ENCODE measurements at places on chromosomes 3 and 15.
A peak's percentile ranks its signal among the peaks of the same experiment; 100 is the strongest.

- DNase-seq, result peak; percentile 58
These were observed 427.5 kb downstream of the VGLL3 start for GRCh38 chr3:86563400-86563970.

- DNase-seq, result no peak
These were observed 46.1 kb downstream of the FNDC3B start for GRCh38 chr3:172085557-172085895.

GRCh38 chr3:115239717-115240116 lies 92.6 kb upstream of the ZBTB20 start:
- no peak for DNase-seq

DNA sequence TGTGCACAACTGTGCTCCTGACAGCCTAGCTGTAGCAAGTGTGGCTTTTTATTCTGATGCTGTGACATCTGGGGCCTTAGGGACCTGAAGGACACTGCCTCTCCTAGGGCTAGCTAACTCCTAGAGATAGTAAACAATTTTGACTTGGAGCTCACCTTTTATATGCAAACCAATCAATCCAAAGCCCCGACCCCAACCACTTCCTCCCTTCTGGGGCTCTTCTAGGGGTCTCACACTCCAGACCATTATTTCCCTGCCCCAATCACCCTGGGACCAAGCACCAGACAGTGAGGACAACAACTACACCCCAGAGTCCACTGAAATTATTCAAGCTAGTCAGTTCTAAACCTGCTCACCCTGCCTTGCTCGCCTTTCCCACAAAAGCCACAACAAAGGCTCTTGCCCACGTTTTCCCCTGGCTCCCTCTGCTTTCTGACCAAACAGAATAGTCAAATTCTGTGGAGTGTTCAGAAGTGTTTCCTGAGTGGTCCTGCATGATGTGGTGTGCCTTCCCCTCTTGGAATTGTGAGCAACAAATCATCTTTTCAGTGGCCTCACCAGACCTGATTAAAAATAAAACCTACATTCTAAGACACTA lies 84.2 kb upstream of the WNT5A start:
- no peak for DNase-seq

GRCh38 chr3:52730681-52731080 lies 24.8 kb downstream of the SPCS1 start:
- DNase-seq, result no peak

- no peak for DNase-seq
These were observed 723.9 kb upstream of the ZNF385D start for GRCh38 chr3:22474706-22475445.

DNA sequence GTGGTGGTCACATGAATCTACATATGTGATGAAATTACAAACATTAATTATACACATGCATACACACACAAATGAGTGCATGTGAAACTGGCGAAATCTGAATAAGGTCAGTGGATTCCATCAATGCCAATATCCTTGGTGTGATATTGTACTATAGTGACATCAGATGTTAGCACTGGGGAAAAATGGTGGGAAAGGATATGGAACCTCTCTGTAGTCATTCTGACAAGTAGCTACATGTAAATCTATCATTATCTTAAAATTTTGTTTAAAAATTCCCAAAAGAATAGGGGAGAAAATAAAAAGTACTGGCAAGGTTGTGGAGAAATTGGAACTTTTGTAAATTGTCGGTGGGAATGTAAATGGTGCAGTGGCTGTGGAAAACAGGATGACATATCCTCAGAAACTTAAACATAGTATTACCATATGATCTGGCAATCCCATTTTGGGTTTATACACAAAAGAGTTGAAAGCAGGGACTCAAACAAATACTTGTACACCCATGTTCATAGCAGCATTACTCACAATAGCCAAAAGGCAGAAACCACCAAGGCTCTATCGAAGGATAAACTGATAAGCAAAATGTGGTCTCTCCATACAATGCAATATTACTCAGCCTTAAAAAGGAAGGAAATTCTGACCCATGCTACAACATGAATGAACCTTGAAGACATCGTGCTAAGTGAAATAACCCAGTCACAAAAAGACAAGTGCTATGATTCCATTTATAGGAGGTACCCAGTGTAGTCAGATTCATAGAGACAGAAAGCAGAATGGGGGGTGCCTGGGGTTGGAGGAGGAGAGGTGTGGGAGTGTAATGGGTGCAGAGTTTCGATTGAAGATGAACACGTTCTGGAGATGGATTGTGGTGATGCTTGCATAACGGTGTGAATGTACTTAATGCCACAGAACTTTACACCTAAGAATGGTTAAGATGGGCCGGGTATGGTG lies 25.3 kb upstream of the HRH1 start:
- DNase-seq, result no peak

- no peak for DNase-seq
These were observed 66.4 kb upstream of the NR2E3 start for GRCh38 chr15:71743861-71744382.

DNA sequence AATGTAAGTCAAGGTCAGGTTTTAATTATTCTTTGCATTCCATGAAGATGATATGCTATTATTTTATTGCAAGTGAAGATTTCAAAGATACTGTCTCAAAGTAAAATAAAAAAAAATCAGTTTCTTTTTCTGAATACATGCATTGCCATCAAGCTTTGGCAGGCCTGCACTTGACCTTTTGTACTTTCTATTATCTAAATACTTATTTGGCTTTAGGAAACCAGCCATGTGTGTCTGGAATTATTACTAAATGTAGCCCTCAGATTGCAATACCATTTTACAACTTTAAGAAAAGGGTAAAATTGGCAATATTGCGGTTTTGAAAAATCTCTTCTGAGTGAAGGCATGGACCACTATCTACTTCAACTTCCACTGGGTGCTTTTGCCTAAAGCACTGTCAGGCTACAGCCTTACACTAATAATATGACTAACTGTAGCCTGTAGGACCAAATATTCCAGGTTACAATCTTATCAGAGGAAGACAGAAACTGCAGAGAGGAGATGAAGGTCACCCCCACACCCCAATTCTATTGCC lies 349.4 kb upstream of the DCBLD2 start:
- no peak for DNase-seq

GRCh38 chr3:125051715-125052581 lies 3.8 kb downstream of the HEG1 start:
- peak; percentile 44 for DNase-seq

DNA sequence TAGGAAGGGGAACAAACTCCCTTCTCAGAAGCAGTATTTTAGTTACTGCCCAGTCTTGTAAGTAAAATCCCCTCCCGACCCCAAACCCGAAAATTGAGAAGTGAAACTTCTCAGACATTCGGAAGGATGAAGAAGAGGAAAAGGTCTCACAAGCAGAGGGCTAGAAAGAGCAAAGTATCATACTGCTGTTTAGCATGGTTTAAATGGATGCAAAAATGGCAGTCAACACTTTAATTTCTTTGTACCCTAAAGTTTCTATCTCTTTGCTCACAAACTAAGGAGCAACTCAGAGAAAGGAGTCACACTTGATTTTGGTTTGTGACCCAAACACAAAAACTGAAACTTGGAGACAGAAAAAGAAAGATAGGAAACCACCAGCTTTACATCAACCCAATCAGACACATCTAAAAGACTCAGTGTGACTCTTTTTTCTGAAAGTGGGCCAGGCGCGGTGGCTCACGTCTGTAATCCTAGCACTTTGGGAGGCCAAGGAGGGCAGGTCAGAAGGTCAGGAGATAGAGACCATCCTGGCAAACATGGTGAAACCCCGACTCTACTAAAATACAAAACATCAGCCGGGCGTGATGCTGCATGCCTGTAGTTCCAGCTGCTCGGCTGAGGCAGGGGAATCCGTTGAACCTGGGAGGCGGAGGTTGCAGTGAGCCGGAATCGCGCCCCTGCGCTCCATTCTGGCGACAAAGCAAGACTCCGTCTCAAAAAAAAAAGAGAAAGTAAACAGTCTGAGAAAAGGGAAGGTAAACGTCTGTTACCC lies 63.2 kb upstream of the ATP11B start:
- DNase-seq, result no peak

GRCh38 chr3:70728311-70728710 lies 415.9 kb upstream of the MDFIC2 start:
- no peak for DNase-seq

DNA sequence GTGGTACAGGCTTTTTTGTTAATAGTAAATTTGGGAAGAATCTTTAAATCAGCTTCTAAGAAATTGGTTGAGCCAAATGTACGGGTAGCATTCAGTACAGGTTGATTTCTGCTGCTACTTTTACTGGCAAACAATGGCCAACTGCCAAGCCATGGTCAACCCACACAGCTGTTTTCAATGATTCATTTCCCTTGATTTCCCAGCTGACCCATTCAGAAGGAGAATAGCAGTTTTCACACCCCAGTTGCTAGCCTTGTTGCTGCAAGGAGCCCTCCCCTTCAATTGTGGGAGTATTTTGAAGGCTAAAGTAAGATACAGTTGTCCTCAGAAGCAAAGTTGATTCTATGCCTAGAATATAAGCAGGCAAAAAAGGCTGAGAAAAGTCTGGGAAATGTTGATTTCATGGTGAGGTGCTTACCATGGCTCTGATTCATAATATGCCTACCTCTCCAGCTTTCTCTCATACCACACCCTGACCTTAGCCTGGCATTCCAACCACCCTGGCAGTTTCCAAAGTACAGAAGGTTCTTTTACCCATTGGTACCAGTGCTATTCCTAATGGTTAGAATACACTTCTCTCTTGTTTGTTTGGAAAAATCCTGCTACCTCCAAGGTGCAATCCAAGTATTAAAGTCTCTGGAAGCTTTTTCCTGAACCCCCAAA lies 320.3 kb upstream of the TGFBR2 start:
- DNase-seq, result peak; percentile 79

- DNase-seq, result no peak
These were observed 68.0 kb downstream of the COL8A1 start for GRCh38 chr3:99706410-99706809.

- DNase-seq, result no peak
These were observed 103.3 kb downstream of the ATG7 start for GRCh38 chr3:11375333-11376088.

- no peak for DNase-seq
These were observed 60.9 kb downstream of the NCEH1 start for GRCh38 chr3:172649987-172650386.

DNA sequence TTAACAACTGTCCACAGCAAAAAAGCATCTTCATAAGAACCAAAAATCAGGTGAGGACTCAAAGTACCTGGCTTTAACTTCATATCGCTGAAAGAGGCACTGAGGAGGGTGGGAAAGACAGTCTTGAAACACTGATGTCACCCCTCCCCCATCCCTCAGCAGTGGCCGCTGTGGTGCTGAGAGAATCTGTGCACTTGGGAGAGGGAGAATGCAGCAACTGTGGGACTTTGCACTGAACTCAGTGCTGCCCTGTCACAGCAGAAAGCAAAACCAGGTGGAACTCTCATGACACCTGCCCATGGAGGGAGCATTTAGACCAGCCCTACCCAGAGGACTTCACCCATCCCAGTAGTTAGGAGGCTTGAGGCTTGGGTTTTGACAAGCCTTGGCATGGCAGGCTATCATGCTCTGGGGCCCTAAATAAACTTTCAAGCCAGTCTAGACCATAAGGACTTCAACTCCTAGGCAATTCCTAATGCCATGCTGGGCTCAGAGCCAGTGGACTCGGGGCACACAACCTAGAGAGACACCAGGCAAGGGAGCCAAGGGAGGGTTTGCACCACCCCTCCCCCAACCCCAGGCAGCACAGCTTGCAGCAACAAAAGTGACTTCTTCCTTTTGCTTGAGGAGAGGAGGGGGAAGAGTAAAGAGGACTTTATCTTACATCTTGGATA lies 6.1 kb upstream of the ZSCAN2 start:
- DNase-seq, result no peak

DNA sequence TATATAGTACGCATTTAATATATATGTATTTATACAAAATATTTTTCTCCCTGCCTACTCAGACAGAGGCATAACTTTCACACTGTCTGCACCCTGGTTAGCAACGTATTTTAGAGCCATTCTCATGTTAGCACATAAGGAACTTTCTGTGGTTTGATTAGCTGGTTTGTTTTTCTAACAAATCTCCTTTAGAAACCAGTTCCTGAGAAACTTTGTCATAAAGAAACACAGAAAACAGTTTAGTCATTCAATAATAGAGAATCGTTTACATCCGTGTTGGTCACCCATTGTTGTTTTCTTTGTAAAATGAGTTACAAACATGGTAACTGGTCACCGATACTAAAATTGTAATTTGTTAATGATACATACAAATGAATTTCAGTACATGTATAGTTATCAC lies 5.9 kb upstream of the NGRN start:
- no peak for DNase-seq

DNA sequence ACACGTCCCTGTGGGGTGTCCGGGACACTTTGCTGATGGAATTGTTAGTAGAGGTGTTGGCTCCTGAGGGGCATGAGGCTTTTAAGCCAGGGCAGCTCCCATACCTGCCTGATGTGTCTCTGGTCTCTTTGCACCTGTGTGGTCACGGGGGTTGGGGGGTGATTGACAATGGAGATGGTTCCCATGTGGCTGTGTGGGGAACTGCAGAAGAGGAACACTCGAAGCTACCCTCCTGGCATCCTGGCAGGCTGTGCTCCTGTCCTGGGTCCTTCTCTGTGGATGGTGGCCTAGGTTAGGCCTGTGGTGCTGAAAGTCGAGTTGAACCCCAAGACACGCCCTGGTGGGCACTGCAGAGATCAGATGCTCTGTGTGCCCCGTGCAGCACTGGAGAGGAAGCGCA lies 73.4 kb downstream of the HMCES start:
- no peak for DNase-seq

DNA sequence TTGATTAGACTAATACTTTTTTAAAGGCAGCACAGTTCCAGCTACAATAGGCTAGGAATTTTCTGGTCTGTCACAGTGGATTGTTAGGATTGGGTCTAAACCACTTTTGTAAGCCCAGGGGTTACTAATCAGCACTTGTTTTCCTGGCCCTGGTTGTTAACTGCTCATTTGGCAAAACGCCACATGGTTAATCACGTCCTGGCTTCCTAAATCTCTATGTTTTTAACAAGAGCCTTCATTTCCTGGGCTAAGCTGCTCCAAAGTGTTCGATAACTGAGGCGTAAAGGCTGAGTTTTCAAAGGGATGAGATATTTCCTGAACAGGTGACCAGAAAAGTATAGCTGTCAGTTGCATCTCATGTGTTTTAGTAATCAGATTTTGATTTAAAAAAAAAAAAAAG lies 38.9 kb upstream of the CLRN1 start:
- DNase-seq, result no peak

DNA sequence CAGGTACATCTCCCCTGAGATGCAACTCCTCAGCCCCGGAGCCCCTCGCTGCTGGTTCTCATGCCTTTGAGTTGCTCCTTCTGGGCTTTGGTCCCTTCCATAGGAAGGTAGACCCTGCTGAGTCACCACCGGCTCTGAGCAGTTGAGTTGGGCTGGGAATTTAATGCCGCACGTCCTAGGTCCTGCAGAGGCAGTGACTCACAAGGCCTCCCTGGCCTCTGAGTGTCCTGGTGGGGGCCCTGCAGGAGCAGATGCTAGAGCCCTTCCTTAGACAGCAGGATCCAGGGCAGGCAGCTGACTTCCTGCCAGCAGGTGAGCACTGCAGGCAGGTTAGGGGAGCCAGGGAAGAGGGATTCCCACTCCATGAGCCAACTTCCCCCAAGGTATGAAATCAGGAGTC lies 5.5 kb upstream of the NTRK3 start:
- no peak for DNase-seq

- no peak for DNase-seq
These were observed 385.4 kb downstream of the PTPRG start for GRCh38 chr3:61946570-61947324.
